ENCODE measurements at places on chromosomes 13 and 19.

- no peak for DNase-seq
Measured at GRCh38 chr19:49554701-49555181, 25.6 kb downstream of the NOSIP start.

- DNase-seq, result no peak
Measured at GRCh38 chr19:45352471-45352870, 11.9 kb downstream of the KLC3 start.

- DNase-seq, result no peak
Measured at GRCh38 chr13:101965096-101965495, 436.8 kb downstream of the FGF14 start.

- no peak for DNase-seq
Measured at GRCh38 chr13:20796791-20797508, 23.2 kb upstream of the EEF1AKMT1 start.

DNA sequence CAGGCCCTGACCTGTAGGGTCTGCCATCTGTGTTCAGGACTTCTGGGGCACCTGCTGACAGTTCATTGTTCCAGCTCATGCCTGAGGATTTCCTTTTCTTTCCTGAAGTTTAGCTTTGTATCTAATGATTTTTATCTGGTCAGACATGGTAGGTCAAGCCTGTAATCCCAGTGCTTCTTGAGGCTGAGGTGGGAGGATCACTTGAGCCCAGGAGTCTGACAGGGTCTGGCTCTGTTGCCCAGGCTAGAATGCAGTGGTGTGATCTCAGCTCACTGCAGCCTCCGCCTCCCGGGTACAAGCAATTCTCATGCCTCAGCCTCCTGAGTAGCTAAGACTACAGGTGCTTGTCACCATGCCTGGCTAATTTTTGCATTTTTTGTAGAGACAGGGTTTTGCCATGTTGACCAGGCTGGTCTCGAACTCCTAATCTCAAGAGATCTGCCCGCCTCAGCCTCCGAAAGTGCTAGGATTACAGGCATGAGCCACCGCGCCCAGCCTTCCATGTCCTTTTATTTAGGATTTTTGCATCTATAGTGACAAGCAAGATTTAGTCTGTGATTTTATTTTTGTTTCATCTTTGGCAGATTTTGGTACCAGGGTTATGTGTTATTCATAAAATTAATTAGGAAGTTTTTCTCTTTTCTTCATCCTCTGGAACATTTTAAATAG, 33.2 kb downstream of the CHST8 start:
- no peak for DNase-seq

- DNase-seq, result no peak
Measured at GRCh38 chr13:32225481-32225931, 89.7 kb downstream of the ZAR1L start.

DNA sequence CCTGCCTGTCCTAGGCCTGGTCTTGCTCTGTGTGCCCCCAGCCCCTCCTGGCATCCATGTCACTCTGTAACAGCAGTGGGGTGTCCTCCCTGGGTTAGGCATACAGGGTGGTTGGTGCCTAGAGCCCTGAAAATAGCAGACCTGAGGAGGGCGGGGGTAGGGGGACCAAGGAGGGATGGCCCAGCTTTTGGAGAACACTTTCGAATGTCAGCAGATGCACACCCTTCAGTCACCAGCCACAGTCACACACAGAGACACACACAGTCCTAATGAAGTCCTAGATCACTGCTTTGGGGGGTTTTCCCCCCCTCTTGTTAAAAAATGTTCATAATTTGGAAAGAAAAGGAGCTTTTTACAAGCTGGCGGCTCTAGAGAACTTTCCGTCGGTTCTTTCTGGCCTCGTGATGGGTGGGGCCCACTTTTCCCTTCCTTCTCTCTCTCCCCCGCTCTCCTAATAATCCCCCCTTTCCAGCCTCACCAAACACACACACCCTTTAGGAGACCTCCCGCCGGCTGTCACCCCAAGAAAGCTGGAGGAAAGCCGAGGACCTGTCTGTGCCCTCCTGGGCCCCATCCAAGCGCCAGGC, 47.9 kb downstream of the LYL1 start:
- DNase-seq, result no peak

- DNase-seq, result no peak
Measured at GRCh38 chr13:21458451-21458812, 671 bp downstream of the ZDHHC20 start.

- DNase-seq, result no peak
Measured at GRCh38 chr19:30587869-30588268, 215.7 kb downstream of the ZNF536 start.

DNA sequence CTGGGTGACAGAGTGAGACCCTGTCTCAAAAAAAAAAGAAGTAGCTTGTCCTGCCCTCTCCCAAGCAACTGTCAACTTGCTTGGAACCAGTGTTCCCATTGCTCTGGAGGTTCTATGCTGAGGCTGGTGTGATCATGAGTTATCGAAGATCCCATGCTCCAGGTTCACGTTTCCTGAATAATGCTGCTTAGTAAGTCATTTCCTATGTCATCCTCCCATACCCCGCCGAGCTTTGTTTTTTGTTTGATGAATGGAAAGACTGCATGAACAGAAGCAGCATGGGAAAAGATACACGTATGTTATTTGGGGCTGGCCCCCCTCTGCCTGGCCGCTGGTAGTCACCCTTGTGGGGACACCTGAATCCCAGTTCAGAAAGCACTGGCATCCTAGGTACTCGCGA, 11.3 kb downstream of the SLC25A42 start:
- no peak for DNase-seq

GRCh38 chr13:65677906-65678305, 1552.2 kb downstream of the PCDH9 start:
- no peak for DNase-seq

DNA sequence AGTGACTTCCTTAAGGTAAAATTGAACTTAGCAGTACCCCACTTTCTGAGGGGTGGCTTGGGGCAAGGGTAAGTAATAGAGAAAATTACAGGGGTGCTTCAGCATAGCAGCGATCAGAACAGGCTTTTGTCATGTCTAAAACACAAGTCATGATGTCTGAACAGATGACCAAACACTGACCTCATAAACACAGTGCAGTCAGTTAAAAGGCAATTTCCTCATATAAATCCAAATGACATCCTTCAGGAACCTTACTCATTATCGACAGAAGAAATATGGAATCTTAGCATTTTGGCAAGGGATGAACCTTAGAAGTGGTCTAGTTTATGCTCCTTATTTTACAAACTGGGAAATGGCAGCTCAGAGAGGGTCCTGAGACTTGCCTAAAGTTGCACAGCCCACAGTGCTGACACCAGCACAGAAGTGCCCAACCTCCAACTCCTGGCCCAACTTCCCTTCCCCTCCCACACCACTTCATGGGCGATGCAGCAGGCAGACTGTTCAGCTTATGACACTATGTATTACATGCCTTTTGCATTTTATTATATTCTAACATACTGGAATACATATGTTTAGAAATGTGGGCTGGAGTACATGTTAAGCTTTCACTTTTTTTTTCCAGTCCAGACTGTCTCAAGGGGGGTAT, 3.6 kb downstream of the GJA3 start:
- no peak for DNase-seq

DNA sequence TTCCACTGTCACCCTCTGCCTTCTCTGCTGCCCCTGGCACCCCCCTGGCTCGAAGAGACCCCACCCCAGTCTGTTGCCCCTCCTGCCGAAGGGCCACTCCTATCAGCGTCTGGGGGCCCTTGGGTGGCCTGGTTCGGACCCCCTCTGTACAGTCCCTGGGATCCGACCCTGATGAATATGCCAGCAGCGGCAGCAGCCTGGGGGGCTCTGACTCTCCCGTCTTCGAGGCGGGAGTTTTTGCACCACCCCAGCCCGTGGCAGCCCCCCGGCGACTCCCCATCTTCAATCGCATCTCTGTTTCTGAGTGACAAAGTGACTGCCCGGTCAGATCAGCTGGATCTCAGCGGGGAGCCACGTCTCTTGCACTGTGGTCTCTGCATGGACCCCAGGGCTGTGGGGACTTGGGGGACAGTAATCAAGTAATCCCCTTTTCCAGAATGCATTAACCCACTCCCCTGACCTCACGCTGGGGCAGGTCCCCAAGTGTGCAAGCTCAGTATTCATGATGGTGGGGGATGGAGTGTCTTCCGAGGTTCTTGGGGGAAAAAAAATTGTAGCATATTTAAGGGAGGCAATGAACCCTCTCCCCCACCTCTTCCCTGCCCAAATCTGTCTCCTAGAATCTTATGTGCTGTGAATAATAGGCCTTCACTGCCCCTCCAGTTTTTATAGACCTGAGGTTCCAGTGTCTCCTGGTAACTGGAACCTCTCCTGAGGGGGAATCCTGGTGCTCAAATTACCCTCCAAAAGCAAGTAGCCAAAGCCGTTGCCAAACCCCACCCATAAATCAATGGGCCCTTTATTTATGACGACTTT, 2.0 kb downstream of the ZFP36 start:
- DNase-seq, result no peak

GRCh38 chr13:78054157-78054556, 135.5 kb upstream of the EDNRB start:
- no peak for DNase-seq

GRCh38 chr13:40026741-40027140, 371.3 kb downstream of the COG6 start:
- DNase-seq, result no peak

GRCh38 chr13:34208336-34208735, 390.4 kb downstream of the RFC3 start:
- no peak for DNase-seq

DNA sequence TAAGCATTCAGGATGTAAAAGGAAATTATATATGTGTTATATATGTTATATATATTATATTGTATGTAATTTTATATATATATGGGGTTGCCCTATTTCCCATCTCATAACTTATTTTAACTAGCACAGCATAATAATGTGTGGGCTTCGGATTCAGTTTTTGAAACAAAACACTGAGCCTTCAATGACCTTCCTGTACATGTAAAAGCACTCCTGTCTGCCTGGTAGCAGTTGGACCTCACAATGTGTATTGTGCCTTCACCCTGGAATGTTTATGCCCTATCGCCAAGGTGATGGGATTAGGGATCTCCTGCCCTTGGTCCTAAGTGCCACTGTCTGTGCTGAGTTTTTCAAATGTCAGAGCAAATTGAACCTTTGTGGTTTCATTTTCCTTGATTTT, 968.8 kb downstream of the TUBA3C start:
- no peak for DNase-seq

DNA sequence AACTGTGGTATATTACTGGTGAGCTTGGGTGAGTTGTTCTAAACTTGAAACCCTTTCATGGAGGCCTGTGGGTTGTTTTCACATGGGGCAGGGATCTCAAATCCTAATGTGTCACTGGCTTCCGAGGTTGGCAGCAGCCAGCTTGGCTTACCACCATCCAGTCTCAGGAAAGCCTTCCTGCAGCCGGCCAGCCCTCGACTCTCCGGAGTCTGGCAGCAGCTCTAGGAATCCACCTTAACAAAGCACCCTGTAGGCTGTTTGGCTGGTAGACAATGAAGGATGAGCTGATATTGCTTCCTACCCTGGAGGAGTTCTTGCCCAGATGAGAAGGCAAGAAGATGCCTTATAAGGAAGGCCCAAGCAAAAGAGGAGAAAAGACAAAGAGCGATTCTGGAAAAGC, 188.3 kb downstream of the KLF12 start:
- DNase-seq, result no peak

GRCh38 chr13:42553098-42554046, 20.6 kb upstream of the TNFSF11 start:
- no peak for DNase-seq

Data from type B pancreatic cell (in vitro differentiated cells).